Natural killer cell (primary cell): ENCODE measurements at places on chromosomes 6 and 20. TPM values are rescaled to one million over a fixed set of nuclear protein-coding genes. Genes with fewer than 3 reads are reported as not detected.

The MKKS gene
- 3.5 TPM for total RNA-seq

- no peak for DNase-seq
These were observed 71.5 kb downstream of the PKIB start for GRCh38 chr6:122681705-122682104.

DNA sequence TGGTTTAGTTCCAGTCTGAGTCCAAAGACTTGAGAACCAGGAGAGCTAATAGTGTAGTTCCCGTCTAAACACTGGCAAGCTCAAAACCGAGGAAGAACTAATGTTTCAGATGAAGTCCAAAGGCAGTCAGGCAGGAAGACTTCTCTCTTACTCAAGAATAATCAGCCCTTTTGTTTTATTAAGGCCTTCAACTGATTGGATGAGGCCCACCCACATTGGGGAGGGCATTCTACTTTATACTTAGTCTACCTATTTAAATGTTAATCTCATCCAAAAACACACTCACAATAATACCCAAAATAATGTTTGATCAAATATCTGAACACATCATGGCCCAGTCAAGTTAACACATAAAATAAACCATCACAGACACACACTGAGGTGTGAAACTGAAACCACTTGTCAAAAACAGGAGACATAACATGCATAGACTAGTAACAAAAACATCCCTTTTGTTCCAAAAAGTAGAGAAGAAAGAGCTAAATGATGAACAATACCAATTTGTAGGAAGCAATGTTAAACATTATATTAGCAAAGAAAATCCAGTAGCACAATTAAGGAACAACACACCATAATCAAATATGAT lies 50.2 kb upstream of the SENP6 start:
- DNase-seq, result peak; percentile 15

DNA sequence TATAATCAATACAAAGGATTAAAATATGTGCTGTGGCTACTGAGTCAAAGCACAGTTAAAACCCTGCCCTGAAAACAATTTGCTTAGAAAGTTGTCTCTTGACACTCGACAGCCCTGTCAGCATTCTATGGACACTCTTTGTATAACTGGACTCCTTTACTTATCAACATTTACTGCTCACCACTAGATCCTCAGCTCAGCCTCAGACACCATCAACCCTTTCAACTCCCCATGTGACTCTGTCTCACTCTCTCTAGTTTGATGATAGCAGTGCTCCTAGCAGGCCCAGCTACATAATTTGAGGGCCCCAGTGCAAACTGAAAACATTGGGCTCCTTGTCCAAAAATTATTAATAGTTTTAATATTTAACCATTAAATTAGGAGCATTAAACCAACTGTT lies 181.8 kb downstream of the TENT5A start:
- no peak for DNase-seq

DNA sequence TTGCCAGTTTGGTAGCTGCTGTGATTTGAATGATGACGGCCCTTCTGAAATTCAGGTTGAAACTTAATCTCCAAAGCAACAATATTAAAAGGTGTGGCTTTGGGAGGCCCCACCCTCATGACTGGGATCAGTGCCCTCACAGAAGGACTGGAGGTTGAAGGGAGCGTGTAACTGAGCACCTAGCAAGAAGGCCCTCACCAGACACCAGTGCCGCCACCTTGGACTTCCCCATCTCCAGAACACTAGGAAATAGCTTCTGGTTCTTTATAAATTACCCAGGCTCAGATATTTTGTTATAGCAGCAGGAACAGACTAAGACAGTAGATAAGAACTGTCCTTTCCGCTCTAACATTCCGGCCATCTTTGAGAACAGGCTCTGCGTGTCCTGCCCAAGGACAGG lies 243.1 kb downstream of the DLL1 start:
- no peak for DNase-seq
